Muscle of back (tissue), 13 donors: ENCODE measurements at places on chromosomes 1 and 21.

- peak; percentile 51 for DNase-seq
These were observed 1.0 kb upstream of the HAO2 start for GRCh38 chr1:119367432-119368124.

GRCh38 chr1:1775327-1776226 lies 2.7 kb downstream of the NADK start:
- DNase-seq: no peak

DNA sequence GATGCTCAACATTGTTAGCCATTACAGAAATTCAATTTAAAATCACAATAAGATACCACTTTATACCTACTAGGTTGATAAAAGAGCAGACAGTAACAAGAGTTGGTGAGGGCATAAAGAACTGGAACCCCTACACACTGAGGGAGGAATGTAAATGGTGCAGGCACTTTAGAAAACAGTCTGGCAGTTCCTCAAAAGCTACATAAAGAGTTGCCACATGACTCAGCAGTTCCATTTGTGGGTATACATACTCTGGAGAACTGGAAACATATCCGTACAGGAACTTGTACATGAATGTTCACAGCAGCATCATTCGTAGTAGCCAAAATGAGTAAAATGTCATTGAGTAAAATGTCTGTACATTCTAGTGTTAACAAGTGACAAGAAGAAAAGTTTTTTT lies 17.0 kb downstream of the NSL1 start:
- DNase-seq: peak; percentile 22

GRCh38 chr1:62308606-62309005 lies 10.6 kb downstream of the KANK4 start:
- no peak for DNase-seq

DNA sequence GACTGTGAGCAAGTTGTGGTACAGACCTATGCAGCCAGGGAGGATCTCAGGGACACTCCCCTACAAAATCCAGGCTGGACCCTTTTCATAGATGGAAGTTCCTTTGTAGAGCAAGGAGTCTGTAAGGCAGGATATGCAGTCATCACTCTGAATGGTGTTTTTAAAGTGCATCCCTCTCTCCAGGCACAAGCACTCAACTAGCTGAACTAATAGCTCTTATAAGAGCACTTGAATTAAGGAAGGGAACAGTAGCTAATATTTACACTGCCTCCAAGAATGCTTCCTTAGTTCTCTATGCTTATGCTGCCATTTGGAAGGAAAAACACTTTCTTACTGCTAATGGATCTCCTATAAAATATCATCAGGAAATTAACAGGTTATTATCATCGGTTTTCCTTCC lies 27.0 kb upstream of the SMYD3 start:
- DNase-seq: no peak

DNA sequence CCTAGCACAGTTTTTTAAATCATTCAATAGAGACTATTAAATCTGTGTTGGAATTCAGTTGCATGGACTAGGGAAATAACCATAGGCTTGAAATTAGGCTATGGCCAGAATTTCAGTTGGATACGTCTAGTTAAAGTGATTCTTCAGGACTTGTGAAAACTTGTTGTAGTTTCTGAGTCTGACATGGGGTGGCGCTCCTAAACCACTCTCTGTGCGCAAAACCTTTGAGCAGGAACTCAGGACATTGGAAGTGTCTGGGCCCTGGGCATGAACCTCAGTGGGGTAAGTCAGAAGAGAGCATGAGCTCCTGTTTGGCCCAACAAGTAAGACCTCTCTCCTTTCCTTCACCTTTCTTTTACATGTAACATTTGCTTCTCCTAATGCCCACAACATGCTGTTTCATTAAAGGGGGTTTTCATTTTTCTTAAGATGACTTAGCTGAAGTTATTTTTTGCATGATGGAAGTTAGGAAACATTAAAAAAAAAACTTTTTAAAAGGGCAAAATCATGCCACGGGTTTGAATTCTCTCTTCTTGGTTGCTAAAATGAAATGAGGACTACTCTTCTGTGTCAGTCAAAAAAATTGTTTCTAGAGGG lies 17.1 kb upstream of the CCDC190 start:
- peak; percentile 34 for DNase-seq

GRCh38 chr21:44429894-44430293 lies 25.4 kb upstream of the LRRC3 start:
- DNase-seq: no peak

- DNase-seq: peak; percentile 81
These were observed at the start of gene GSTM4 for GRCh38 chr1:109655615-109656519. GSTM4 (plus strand) TSS chr1:109656099; CDS start chr1:109656390, 291 bp downstream.

DNA sequence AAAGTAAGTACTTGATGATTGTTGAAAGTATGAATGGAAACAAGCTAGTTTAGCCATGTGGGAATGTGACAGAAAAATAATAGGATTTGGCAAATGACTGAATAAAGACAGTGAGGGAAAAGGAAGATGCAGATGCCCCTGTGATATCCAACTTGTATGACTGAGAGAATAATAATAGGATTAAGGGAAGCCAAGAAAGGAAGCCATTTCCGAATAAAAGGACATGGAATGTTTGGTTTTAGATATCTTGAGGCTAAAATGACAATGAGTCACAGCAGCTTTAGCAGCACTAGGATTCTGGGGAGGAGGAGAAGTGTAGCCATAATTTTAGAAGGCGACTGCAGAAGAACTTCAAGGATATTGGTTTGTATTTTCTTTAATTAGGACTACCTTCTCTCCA lies 109.2 kb downstream of the TTLL7 start:
- no peak for DNase-seq

- DNase-seq: peak; percentile 30
These were observed 26.9 kb downstream of the OR6Y1 start for GRCh38 chr1:158527190-158527815.

DNA sequence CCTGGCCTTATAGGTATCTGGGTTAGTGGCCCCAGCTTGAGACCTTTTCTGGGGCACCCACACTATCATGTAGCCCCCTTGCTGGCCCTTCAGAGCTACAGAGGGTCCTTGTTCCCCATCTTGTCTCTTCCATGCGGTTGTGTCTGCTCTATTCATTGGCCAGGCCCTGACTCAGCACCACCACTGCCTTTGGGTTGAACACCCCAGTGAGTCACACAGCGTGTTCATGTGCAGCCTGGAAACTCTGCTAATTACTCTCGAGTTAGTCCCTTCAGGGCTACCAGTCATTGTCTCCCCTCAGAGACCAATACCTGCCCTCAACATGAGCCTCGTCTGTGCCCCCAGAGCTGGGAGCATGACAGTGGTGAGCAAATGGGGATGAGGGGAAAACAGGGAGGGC lies 28.2 kb upstream of the IKBKE start:
- DNase-seq: no peak

DNA sequence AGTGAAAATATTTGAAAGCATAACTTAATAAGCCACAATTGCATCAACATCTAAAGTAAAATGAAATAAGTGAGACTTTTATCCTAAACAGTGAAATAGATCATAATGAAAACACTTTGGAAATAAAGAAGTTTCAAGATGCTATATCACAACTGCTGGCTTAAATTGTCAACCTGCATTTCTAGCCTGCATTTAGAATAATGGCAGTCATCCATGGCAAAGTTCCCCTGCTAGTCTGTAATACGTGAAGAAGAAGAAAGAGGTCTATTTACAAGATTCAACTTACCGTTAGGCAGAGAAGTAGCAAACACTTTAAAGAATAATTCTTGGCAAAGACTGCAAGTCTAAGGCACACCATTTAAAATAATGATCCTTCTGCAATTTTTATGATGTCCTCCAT lies 133.6 kb downstream of the DPYD start:
- DNase-seq: peak; percentile 66

DNA sequence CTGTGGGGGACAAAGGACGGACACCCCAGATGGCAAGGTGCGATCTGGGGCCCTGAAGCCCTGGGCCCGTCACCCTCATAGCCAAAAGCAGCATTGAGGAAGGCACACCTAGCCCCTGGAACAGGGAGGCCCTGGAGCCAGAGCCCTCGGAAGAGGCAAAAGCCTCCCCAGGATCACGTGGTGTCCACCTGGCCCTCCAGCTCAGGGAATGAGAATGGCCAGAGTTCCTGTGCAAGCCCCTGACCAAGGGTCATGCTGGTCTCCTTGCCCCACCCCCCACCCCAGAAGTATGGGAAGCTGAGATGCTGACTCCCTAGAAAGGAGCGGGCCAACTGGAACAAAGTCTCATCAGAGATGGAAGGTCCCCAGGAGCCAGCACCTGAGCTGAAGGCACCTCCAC lies 1.0 kb upstream of the PDZK1IP1 start:
- no peak for DNase-seq

DNA sequence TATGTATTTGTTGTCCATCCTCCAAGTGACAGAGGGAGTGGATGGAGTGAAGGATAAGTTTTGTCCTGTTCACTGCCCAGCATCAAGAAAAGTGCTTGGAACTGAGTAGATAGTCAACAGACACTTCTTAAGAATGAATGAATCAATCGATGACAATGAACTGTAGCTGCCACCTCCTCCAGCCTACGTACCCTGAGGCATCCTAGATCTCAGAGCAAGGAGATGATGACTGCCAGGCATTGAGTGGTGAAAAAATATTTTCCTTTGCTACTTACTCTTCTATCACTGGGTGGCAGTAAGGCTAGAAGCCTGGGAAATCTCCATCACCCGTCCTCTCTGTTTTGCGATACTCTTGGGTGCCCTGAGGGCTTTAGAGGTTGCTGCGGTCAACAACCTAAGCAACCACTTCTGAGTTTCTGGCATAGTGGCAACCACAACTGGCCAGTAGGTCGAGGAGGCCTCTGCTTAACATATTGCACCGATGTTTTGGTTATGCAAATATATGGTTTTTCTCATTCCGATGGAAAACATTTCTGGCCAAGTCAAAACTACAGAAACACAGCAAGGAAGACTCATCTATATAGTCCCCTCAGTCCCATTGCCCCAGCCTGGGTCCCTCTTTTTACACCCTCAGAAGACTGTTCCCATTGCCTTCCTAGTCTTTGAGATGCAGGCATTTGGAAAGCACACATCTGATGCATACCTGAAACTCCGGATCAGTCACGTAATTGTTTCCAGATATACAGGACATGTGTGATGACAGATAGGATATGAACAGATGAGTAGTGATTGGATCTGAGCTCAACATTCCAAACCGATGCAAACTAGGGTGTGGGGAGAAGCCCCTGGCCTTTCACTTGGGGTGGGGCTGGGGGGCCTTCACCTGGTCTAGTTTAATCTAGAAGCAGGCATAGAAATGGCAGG lies 136.8 kb downstream of the RUNX1 start:
- DNase-seq: no peak

DNA sequence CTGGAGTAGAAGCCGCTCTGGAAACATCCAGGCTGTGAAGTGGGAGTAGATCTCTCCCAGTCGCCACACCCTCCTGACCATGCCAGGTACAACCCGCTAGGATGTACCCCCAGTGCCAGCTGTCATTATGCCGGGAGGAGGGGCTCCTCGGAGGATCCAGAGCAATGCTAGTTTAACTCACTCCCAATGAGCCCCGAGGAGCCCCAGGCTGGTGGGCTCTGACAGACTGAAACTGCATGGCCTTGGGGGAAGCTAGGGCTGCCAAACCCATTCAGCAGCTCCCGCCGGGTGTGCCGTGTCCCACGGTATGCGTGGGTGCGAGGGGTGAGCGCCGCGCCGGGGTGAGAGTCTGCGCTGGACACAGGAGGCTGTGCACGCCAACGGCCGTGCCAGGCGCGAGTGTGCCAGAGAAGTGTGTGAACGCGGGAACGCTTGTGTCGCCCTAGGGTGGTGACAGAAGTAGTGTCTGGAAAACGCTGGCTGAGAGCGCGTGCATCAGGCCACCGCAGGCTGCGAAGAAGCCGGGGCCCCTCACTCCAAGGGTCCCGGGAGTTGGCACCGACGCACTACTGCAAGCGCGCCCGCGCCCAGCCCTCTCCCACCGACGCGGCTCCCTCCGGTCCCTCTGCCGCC lies 177.1 kb upstream of the EDN2 start:
- DNase-seq: no peak

- DNase-seq: no peak
These were observed 134.8 kb downstream of the FGGY start for GRCh38 chr1:59431566-59432294.

GRCh38 chr1:158126425-158126824 lies 54.3 kb upstream of the CD1D start:
- no peak for DNase-seq

GRCh38 chr21:31874812-31875212 lies 2.0 kb downstream of the HUNK start:
- DNase-seq: peak; percentile 63
